Cardiac muscle cell (in vitro differentiated cells and primary cell): ENCODE measurements at places on chromosomes 3 and 15.

DNA sequence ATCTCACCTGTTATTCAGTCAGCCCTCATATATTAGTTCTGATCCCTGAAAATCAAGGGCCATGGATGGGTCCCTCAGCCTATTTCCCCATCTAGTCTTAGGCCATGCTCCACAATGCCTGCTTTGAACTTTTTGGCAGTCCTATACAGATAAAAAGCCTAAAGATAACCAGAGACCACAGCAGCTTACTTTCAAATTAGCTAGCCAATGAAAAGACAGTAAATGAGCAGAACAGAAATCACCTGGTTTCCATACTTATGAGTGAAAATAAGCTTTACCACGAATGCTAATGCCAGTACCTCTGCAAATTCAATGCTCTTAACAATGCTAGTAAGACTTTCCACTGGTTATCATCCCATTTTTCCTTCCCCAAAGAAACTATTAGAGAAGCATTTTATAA, 141.6 kb upstream of the SPRED1 start:
- DNase-seq: no peak

GRCh38 chr3:190242147-190242546, 80.1 kb downstream of the CLDN1 start:
- no peak for DNase-seq

DNA sequence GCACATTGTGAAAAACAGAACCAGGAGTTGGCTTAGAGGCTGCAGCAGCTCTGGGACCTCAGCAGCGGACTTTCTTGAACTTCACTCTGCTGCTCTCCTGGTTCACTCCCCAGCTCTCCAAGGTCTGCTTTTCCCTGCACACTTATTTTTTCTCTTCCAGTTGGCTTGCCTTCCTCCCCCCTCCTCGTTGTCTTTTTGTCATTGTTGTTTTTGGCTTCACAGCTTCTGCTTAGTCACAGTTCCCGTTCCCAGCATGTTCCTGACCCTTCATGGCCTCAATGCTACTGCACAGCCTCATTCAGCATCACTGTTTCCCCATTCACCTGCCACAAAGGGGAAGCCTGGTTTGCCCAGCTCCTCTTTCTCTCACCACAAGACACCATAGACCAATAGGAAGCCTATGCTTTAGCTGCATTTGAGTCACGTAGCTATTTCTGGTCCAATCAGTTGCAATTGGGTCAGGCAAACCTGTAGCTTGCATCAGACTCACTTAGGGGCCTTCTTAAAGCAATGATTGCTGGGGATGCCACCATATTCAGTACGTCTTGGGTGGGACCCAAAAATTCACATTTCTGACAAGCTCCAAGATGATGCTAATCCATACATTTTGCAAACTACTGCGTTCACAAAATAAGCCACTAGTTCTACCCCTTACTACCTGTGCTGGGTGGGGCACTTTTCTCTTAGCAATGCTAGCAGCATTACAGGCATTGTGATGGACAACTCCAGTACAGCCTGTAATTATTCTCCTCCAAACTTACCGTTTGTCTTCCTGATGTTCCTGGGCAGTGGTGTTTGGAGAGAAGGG, 7.8 kb upstream of the SUMF1 start:
- no peak for DNase-seq

GRCh38 chr3:122508135-122508914, 6.4 kb downstream of the KPNA1 start:
- no peak for DNase-seq

- no peak for DNase-seq
Observed at GRCh38 chr3:181955566-181955965, 243.8 kb downstream of the SOX2 start.

DNA sequence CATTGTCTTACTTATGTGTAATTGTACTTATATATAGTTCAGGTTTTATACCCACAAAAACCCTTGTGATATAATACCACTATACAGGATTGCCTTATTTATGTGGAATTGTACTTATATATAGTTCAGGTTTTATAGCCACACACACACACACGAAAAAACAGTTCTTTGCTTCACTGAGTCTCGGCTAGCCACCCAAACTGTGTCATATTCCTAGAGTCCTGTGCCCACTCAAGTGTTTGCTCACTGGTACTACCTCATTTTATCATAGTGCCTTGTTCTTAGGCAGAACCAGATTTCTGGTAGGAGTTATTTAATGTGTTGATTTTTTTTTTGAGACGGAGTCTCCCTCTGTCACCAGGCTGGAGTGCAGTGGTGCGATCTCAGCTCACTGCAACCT, 12.5 kb downstream of the RASA2 start:
- DNase-seq: no peak

- DNase-seq: no peak
Observed at GRCh38 chr3:15493436-15493835, 28.1 kb downstream of the COLQ start.

GRCh38 chr15:92845126-92845508, 55.0 kb upstream of the CHD2 start:
- peak; percentile 84 for DNase-seq

DNA sequence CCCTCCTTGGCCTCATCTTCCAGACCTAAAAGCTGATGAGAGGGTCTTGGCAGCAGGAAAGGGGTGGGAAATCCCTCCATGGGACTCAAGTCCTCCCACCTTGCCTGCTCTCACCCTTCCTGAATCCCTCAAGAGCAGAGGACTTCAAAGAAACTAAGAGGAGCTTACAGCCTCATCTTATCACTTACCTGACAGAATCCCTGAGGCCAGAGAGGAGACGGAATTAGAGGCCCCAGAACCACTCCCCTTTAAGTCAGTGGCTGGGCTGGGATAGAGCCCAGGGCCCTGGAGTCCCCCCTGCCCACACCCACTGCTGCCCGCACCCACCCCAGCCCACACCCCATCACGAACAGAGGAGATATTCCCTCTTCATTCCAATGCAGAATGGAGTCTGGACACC, 15.2 kb downstream of the LOXL1 start:
- no peak for DNase-seq

GRCh38 chr3:21601178-21601577, 149.8 kb downstream of the ZNF385D start:
- no peak for DNase-seq

- no peak for DNase-seq
Observed at GRCh38 chr15:70342141-70342540, 244.4 kb upstream of the TLE3 start.

- DNase-seq: no peak
Observed at GRCh38 chr15:29003840-29004233, 118.1 kb downstream of the APBA2 start.

DNA sequence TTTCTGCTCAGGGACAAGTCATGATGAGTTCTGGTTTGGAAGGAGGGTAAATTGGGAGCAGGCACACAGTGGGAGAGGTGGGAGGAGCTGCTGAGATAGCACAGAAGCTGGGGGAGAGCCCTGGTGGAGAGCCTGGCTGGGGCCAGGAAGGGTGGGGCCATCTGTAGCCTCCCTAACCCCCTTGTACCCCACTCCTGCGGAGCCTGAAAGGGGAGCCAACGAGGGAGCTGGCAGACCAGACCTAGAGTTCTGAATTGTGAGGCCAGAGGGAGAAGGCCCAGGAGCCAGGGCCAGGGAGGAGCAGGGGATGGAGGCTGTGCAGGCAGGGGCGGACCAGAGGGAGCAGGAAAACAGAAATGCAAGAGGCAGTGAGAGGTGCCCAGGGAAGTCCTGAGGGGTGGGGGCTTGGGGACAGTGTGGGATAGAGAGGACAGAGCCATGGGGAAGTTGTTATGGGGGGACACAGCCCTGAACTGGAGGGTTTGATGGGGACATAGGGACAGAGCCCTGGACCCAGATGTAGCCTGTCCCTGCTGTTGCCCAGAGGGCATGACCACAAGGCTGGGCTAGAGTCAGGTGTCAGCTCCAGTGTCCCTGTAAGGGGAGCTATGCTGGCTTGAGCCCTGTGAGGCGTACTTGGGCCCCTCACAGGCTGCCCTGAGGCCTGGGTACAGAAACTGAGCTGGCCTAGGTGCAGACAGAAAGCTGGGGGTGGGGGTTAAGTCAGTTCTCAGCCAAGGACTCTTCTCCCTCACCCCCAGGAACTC, 1.2 kb downstream of the TMIE start:
- no peak for DNase-seq

GRCh38 chr3:174596447-174596982, 262.6 kb upstream of the NAALADL2 start:
- DNase-seq: no peak

DNA sequence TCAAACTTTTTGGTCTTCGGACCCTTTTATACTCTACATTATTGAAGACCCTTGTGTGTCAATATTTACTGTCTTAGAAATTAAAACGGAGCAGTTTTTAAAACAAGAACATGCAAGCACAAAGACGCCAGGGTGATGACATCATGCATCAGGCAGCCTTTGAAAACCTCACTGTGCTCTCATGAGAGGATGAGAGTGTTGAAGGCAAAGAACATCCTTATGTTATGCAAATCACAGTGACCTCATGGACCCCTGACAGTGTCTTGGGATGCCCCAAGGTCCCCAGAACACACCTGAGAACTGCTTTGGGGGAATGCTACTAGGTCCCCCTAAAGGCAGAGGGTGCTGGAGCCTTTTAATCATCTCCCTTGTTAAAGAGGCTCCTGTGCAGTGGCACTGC, 51.6 kb downstream of the CHDH start:
- no peak for DNase-seq

GRCh38 chr15:99614749-99615288, 49.0 kb downstream of the MEF2A start:
- DNase-seq: no peak
